CD4-positive, alpha-beta T cell treated with Interleukin-17A for 1 hour (primary cell): ENCODE measurements at places on chromosomes 13 and 19.

GRCh38 chr19:41959056-41960053 is at the start of gene RABAC1:
TSS of gene RABAC1 (minus strand) at chr19:41959321. CDS start at chr19:41959292, 29 bp downstream.
- DNase-seq = peak; percentile 91

- DNase-seq = no peak
Observed at GRCh38 chr19:47741544-47742140, 3.7 kb upstream of the NOP53 start.

- DNase-seq = no peak
Observed at GRCh38 chr19:30309176-30309575, 63.0 kb upstream of the ZNF536 start.

DNA sequence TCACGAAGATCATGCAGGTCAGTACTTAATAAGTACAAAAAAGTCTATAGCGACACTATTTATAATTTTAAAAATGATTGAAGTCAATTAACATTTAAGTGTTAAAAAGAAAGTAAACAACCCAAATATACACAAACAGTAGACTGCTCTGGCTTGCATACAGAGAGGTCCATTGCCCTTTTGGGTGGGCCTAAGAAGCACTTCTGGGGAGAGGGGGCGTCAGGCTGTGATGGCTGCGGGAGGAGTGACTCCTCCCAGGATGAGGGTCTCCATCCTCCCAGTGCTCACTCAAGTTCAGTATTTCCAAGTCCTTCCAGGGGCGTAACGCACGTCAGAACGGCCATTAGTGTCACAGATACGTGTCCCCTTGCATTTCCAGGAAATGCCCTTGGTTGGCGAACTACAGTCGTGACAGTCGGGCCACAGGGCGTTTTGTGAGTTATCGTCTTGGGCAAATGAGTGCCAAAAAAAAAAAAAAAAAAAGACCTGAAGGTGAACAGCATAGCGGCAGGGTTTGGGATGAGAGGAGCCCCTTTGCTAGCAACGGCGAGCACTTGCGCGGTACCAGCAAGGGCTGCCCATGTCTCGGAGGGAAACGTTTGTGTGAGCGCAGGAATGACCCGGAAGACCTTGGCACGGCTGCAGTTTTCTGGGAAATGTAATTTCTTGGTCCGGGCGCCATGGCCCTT is at the start of gene SCGB2B2:
SCGB2B2 (minus strand) TSS at position 463 of the 689 bp plus-strand sequence. CDS start 82,596 bp downstream, outside the sequence.
- peak; percentile 87 for DNase-seq

DNA sequence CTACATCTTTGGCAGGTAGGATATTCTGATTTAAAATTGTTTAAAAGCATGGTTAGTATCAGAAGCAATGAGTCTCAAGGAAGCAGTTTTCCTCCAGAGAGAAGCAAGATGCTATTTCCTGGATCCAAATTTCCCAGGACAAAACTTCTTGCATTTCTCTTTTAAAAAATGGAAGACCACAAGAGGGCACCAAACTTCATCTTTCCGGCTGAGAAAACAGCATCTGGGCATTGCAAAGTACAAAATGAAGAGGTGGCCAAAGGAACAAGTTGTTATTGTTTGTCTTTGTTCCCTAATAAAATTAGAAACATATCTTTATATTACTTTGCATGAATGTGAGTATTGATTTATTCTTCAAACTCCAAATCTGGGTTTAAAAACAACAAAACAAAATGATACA is 60.0 kb upstream of the LRCH1 start:
- peak; percentile 42 for DNase-seq
